ENCODE measurements at places on chromosomes 16 and 17.

DNA sequence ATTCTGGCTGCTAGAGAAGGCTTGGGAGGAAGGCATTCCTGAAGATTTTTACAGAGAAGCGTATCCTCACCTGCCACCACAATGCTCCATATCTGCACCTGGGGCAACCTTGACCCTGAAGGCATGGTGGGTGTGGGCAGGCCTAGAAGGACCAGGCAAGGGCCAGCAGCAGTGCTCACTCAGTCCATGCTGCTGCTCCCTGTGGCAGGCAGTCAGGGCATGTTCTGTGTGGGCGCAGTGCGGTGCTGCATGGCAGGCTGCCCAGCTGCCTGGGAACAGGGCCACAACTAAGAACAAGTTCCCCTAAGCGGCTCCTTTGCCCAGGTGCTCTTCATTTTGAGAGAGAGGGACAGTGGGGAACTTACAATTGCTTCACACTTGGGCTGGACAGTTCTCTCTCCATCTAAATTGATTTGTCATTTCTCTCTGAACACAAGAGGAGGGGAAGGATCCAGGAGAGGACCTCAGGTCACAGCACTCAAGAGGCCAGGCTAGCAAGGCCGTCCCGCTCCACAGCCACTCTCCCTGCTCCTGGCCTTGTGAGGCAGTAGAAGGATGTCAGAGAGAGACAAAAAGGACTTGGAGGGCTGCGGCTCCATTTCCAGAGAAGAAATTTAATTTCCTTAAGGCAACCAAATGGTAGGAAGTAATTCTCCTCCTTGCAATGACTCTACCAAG is 158.8 kb downstream of the AATF start:
- DNase-seq = no peak

DNA sequence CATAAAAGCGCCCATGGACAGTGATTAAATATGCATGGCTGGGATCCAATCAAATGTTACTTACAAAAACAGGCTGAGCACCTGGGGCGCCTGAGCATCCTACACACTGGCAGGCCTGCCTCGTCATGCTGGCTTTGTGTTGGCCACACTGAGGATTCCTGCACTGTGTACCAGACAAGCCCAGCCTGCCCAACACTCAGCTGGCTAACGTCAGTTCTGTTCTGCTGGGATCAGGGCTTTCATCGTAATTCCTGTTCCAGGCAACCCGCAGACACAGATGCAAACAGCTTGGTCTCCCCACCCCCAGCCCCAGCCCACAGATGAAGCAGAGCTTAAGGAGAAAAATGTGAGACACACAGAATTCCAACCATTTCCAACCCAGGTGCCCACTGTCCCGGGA is 30.7 kb downstream of the PIMREG start:
- DNase-seq = no peak

- DNase-seq = no peak
These were observed 21.3 kb downstream of the TMEM186 start for GRCh38 chr16:8776129-8776584.

DNA sequence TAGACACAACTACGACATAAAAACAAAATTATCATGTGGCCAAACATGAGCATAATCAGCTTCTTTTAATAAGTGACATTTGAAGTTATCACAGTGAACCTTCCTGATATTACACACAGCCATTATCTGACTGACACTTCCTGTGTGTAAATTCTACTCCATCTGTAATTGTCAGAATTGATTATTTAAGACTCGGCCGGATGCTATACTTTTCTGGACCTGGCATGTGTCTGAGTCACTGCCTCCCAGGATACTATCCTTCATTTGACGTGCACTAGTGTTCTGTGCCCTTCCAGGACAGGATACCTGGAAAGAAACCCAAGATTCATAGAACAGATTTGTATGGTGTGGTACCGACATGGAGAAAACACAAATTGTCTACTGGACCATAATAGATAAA is 242.0 kb downstream of the HS3ST3A1 start:
- no peak for DNase-seq

- DNase-seq = no peak
These were observed 9.8 kb downstream of the UNC13D start for GRCh38 chr17:75834279-75834920.

All from NCI-H748 treated with DMSO at 0.1 percent for 48 hours (cell line).